CD4-positive, alpha-beta T cell treated with Interleukin-1 beta for 1 hour (primary cell): ENCODE measurements at places on chromosomes 16 and 17.

GRCh38 chr16:57480754-57481230, 5.5 kb downstream of the DOK4 start:
- DNase-seq: no peak

- DNase-seq: no peak
Observed at GRCh38 chr16:78286065-78286464, 186.6 kb downstream of the WWOX start.

DNA sequence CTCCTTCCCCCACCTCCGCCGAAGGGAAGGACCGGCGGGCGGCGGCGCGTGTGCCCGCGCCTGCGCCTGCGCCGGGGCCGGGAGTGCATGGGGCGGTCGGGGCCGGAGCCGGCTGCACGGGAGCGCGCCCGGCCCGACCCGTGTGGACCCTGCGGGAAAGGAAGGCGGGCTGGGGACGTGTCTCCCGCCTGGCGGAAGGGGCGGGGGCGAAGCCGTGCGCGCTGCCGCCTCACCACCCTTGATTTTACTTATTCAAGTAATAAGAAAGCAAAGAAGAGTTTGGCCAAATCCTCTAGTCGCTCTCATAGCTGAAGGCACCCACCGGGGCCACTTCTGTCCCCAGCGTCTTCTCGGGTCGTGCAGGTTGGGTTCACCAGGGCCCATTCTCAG, 596 bp upstream of the PFN1 start:
- DNase-seq: peak; percentile 78

- peak; percentile 6 for DNase-seq
Observed at GRCh38 chr16:21159281-21159951, 942 bp downstream of the LDAF1 start.

- DNase-seq: peak; percentile 78
Observed at GRCh38 chr16:78742501-78743283, 643.2 kb downstream of the WWOX start.

GRCh38 chr16:12160815-12161550, 184.4 kb downstream of the SNX29 start:
- DNase-seq: no peak

- DNase-seq: peak; percentile 44
Observed at GRCh38 chr17:29155227-29155965, 24.8 kb downstream of the MYO18A start.
